Umbilical cord (tissue), 2 donors: ENCODE measurements at places on chromosomes 12 and 14. TPM values are rescaled to one million over a fixed set of nuclear protein-coding genes. Genes with fewer than 3 reads are reported as not detected.

ETFBKMT gene
- total RNA-seq: 8.9 TPM

PARP11 gene
- total RNA-seq: 10.8 TPM

MIP gene
- 2.9 TPM for total RNA-seq

SYCP3 gene
- total RNA-seq: 5.5 TPM

TAS2R8 gene
- total RNA-seq: 1.7 TPM

ABCC9 gene
- total RNA-seq: 37.1 TPM

CLMN gene
- 10.8 TPM for total RNA-seq

OGFOD2 gene
- 2.4 TPM for total RNA-seq

KRT83 gene
- not detected for total RNA-seq

GPRC5D gene
- total RNA-seq: not detected

TMEM52B gene
- 0.48 TPM for total RNA-seq

GZMH gene
- not detected for total RNA-seq

RPL10L gene
- not detected for total RNA-seq

TAS2R50 gene
- 5.8 TPM for total RNA-seq

GRCh38 chr12:14164266-14164665, 182.9 kb upstream of the GRIN2B start:
- DNase-seq: no peak

GRCh38 chr12:19518209-19518608, 78.9 kb downstream of the AEBP2 start:
- peak; percentile 66 for DNase-seq

DNA sequence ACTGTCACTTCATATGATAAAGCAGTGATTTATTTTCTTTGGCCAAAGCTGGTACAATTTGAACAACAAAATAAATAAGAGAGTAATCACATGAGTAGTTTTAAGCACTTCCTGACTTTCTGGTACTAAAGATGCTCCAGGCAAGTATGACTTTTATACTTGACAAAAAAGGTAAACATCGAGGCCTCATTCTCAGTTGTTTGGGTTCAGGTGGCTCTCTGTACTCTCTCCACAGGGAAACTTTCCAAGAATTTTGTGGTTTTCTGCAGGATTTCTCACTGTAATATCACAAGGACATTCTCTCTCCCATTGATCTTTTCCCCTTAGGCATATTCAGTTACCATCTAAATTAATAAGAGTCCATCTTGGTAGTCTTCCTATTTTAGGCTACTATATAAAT, 26.6 kb upstream of the KCNC2 start:
- DNase-seq: no peak

GRCh38 chr14:61599942-61600341, 95.4 kb upstream of the HIF1A start:
- DNase-seq: no peak

- DNase-seq: peak; percentile 44
These were observed 4.4 kb downstream of the CACNA1C start for GRCh38 chr12:2057041-2057794.

- DNase-seq: no peak
These were observed 27.6 kb upstream of the KRT78 start for GRCh38 chr12:52876372-52876771.

DNA sequence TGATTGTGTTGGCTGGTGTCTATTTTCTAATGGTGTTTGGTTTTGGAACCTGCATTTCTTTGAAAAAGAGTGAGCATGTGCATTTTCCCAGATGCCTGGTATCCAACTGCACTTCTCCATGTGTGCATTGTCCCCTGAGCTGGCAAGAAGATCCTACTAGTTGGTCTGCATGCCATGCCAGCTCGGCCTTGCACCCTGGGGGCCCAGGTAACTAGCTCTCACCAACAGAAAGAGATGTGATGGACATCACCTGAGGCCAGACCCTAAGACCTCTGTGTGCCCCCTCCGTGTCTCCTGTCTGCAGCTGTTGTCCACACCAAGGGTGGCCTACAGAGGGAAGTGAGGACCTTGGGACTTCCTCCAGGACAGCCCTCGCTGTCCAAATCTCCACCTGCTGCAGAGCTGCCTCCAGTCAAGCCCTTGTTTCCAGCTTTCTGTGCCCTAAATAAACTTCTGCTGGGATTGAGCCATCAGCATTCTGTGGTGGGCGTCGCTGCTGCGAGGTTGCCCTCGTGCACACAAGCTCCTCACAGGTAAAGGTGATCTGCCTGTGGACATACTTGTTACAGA, 30.1 kb upstream of the GPR132 start:
- no peak for DNase-seq

DNA sequence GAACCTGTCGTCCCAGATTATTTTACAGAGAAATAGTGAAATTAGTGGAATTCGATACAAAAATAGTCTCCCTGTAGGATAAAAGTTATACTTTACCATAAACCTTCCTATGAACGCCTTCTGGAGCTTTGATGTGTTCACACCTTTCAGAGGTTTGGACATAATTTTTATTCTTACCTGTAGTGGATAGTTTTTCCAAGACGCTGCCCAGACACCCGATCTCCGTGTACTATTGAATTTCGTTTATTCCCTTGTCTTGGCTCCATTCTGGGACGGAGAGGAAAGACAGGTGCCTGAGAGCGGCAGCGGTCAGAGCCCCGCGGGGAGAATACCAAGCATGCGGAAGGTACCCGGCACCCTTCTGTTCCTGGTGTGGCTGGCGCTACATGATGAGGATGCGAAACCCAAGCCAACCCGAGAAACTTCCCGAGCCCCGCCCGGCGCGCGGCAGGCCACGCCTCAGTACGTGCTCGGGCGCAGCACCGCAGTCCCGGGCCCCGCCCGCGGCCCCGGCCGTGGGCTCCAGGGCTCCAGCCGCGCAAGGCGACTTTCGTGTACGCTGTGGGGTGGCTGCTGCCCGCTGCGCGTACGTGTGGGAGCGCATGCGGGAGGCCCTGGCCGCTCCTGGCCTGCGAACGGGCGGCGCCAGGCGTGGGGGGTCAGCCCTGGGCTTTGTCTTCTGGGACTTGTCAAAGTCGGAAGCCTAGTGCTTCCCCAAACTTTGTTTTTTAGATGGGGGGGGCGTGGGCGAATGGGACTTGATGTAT, 11.3 kb upstream of the SNAPC1 start:
- peak; percentile 92 for DNase-seq

DNA sequence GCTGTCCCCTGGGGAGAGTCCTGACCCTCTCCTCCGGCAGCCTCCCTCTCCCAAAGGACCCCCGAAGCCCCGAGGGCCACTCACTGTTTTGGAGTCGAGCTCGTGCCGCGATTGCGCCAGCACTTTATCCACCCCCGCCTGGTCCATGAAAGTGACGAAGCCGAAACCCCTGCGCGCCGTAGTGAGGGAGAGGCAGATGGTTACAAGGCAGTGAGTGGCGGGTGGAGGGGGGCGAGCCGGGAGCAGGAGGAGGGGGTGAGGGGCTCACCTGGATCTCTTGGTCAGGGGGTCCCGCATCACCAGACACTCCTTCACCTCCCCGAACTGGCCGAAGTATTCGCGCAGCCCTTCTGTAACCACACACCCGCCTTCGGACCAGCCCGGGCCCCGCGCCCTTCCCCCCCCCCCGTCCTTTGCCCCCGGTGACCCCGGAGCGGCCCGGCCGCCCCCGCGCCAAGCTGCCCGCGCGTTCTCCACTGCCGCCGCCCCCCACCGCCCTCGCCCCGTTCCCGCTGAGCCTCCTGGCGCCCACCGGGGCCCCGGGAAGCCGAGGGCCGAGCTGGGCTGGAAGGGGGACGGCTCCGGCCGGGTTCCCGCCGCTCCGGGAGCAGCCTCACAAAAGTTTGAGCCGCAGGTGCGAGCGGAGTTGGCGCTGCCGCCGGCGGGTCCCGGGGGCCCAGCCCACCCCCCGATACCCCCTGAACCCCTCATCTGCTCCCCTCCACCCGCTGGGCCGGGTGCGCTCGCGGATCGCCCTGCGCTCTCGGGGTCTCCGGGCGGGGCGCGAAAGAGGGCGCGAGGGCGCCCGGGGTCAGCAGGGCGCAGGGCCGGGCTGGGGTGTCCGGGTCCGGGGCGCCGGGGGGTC, 808 bp downstream of the MSI1 start:
- DNase-seq: no peak

- no peak for DNase-seq
These were observed 18.4 kb downstream of the PWP1 start for GRCh38 chr12:107704041-107704440.

- DNase-seq: no peak
These were observed 45.9 kb upstream of the BDKRB2 start for GRCh38 chr14:96158735-96159134.

DNA sequence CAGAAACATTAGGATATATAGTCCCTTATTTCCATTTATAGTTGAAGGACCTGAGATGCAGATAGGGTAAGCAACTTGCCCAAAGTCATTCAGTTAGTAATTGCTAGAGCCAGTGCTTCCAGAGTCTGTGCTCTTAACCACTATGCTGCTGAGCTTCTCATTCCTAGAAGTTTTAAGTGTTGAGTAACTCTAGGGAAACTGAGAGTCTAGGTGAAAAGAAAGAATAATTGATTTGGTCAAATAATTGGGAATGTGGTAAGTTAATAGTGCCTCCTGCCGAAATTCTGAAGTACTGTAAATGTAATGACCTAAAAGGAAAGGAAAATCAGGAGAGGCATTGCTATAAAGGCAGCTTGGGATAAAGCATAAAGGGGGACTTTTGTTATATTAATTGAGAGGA, 14.1 kb downstream of the PYROXD1 start:
- no peak for DNase-seq

GRCh38 chr14:101499080-101499479, 62.2 kb upstream of the DIO3 start:
- no peak for DNase-seq

GRCh38 chr12:18496156-18496555, 234.8 kb downstream of the PIK3C2G start:
- DNase-seq: no peak

GRCh38 chr14:95834496-95834895, 42.1 kb upstream of the TUNAR start:
- DNase-seq: no peak
